ENCODE measurements at places on chromosomes 4 and X.

DNA sequence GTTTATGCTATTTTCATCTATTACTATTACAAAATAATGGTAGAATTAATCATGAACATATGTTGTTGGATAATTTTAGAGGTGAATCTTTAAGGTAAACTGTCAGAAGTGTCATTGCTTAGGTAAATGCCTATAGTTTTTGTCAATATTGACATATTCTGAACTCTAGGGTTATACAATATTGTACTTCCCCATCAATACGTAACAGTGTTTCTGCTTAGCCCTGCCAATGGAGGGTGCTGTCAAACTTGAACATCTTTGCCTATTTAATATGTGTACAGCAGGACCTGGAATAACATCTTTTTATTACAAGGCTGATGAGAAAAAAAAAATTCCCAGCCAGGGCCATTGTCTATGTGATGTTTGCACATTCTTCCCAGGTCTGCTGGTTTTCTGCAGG lies 40.8 kb downstream of the ARHGAP24 start:
- no peak for DNase-seq

- peak; percentile 50 for DNase-seq
Observed at GRCh38 chrX:150486011-150486410, 82.4 kb upstream of the MTM1 start.

- no peak for DNase-seq
Observed at GRCh38 chr4:74545448-74545847, 100.5 kb downstream of the AREG start.

DNA sequence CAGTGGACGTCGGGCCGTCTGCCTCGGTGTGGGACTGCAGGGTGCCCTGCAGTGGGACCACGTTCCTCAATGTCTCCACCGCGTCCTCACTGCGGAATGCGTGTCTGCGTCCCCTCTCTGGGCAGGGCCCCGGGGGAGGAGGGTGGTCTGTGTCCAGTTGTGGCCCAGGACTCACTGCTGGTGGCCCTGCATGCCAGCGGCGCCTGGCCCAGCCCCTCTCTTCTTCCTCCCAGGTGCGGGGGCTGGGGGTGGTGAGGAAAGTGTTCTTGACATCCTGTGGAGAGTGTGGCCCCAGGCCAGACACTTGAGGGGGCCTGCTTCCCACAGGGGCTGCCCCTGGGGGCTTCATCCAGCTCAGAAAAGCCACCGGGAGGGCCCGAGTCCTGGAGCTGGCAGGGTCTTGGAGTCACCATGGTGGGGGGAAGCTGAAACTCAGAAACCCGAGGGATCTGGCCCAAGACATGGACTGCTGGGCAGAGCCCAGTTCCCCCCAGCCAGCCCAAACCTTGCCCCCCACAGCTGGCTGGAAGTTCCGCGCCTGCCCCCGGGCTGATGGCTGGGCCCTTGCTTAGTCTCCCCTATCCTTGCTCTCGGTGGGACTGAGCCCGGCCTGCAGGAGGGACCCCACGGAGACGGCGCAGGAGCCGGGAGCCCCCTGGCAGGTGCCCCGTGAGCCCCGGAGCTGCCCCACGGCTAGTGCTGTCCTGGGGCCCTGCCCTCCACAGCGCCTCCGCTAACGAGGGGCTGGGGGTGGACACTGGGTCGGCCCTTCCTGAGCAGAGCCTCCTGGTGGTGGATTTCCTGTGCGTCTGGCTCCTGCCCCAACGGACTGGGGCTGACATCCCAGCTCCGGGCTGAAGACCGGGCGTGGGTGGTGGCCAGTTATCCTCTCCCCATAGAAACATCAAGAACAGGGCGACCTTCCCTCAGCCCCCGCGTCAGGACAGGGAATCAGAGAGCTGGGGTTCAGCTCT lies 2.9 kb downstream of the DOK7 start:
- DNase-seq, result no peak

- DNase-seq, result no peak
Observed at GRCh38 chr4:103204111-103204510, 6.0 kb upstream of the CENPE start.

- DNase-seq, result no peak
Observed at GRCh38 chr4:89119836-89120235, 8.5 kb downstream of the TIGD2 start.

DNA sequence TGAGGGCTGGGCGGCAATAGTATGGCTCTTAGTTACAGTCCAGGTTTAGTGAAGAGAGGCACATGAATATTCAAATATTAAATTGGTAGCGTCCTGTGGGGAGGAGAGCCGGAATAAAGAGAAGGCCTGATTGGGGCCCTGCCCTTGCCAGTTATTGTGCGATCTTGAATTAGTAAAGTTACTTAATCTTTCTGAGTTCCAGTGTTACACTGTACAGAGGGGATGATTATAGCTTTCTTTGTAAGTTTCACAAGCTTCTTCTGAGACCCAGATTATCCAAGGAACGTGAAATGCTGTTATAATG lies 1.2 kb downstream of the METAP1 start:
- no peak for DNase-seq

- no peak for DNase-seq
Observed at GRCh38 chrX:98141466-98141865, 1257.8 kb downstream of the RPA4 start.

GRCh38 chr4:8607603-8608481 lies 15.3 kb downstream of the CPZ start:
- peak; percentile 23 for DNase-seq

DNA sequence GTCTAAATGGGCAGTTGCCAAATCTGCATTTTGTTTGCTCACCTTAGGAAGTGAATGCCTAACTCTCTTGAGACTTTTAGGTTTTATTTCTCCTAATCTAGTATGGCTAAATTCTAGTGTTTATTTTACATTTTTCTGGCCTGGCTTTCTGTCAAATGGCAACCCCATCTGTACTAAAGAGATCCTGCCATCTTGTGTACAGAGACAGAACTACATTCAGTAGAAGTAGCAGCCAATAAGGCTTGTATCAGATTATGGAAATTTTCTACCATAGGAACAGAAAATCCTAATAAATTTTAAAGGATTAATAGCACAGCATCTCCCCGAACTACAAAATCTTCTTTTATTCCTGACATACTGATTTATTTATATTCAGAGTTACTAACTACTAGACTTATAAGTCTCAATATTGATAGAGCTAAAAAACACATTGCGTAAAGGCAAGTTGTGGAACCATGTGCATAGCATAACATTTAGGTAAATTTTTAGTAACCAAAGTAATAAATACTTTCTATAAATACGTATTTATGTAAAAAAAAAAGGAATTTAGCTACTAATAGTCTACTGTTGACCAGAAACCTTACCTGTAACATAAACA lies 45.5 kb downstream of the TMEM144 start:
- no peak for DNase-seq

DNA sequence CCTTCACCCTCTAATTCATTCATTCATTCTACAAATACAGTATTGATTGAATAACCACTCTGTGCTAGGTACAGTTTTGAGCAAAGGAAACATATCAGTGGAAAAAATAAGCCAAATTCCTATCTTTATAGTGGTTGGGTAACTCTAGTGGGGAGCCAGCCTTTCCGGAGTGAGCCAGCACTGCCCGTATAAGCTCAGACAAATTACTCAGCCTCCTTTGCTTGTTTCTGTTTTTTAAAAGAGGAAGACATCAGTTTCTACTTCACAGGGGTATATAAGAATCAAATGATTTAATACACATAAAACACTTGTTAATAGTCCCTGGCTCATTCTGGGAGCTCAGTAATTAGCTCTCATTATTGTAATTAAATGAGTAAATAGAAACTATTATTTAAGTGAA lies 238.2 kb upstream of the MAD2L1 start:
- DNase-seq, result no peak

Data from transverse colon (tissue), 4 donors.